ENCODE measurements at places on chromosomes 1 and 21. TPM values are rescaled to one million over a fixed set of nuclear protein-coding genes. Genes with fewer than 3 reads are reported as not detected.

KLHDC9 gene
- 1.5 TPM for total RNA-seq

LGR6 gene
- total RNA-seq: not detected

PGLYRP3 gene
- total RNA-seq: not detected

C1orf94 gene
- total RNA-seq: not detected

STXBP3 gene
- total RNA-seq: 88.8 TPM

UMODL1 gene
- total RNA-seq: not detected

SLC6A9 gene
- total RNA-seq: 11.0 TPM

SPOCD1 gene
- total RNA-seq: 47.8 TPM

ARL8A gene
- total RNA-seq: 30.3 TPM

MTOR gene
- total RNA-seq: 38.3 TPM

FAM110D gene
- not detected for total RNA-seq

KCNA3 gene
- not detected for total RNA-seq

SYT14 gene
- 0.89 TPM for total RNA-seq

PGLYRP4 gene
- total RNA-seq: not detected

EDEM3 gene
- 211 TPM for total RNA-seq

TSTD1 gene
- 17.8 TPM for total RNA-seq

AVPR1B gene
- total RNA-seq: not detected

CYYR1 gene
- total RNA-seq: 0.30 TPM

SYNC gene
- total RNA-seq: 61.5 TPM

TENT5C gene
- 3.6 TPM for total RNA-seq

SOX13 gene
- total RNA-seq: 1.5 TPM

LSS gene
- 133 TPM for total RNA-seq

KRTAP13-3 gene
- total RNA-seq: not detected

RBBP5 gene
- total RNA-seq: 22.7 TPM

ANGPTL1 gene
- total RNA-seq: 4.8 TPM

KRTAP19-3 gene
- total RNA-seq: not detected

SPRR2E gene
- not detected for total RNA-seq

CELA3B gene
- total RNA-seq: not detected

RNU1-1 gene
- under 0.01 TPM for total RNA-seq

BTBD19 gene
- total RNA-seq: 17.0 TPM

C4BPB gene
- not detected for total RNA-seq

GNG4 gene
- total RNA-seq: 0.83 TPM
